ENCODE measurements at places on chromosomes 12 and 14.

- no peak for DNase-seq
Measured at GRCh38 chr12:6285532-6286306, 24.8 kb upstream of the PLEKHG6 start.

- peak; percentile 68 for DNase-seq
Measured at GRCh38 chr14:92922883-92923743, at the start of gene CHGA. CHGA (plus strand) TSS chr14:92923150; CDS start chr14:92923360, 210 bp downstream.

- DNase-seq: no peak
Measured at GRCh38 chr12:68043435-68043834, 54.2 kb downstream of the IFNG-AS1 start.

DNA sequence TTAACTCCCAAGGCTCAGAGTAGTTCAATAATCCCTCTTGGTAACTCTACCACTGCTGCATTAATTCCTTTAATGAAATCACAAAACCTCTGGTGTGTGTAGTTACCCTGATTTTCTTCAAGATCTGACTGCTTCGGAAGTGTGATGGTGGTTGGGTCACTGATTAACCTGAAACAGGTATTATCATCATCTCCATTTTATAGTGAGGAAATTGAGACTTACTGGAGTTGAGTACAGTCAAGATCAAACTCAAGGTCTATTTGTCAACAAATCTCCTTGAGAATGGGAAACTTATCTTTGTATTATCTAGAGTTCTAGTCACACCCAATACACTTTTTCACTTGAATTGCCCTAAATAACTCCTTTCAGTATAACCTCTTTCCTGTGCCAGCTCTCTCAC is 233.5 kb downstream of the BTG1 start:
- no peak for DNase-seq

GRCh38 chr14:58239244-58240195 is 5.1 kb upstream of the PSMA3 start:
- DNase-seq: peak; percentile 46

DNA sequence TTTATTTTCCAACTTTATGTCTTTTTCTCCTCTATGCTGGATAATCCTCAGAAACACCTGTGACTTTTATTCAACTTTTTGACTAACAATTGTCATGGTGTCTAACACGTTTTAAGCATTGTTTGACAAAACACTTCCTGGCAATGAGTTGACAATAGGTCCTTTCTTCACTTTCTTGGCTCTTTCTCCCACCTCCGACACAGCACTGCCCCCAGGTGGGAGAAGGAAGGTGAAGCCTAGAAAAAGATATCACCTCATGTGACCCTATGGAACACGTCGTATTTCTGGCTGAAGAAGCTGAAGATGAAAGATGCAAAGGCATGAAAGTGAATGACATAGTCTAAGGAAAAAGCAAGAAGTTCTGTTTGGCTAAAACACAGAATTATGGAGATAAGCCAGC is 430.0 kb downstream of the ETNK1 start:
- no peak for DNase-seq

GRCh38 chr12:41980390-41980789 is 164.3 kb downstream of the GXYLT1 start:
- no peak for DNase-seq

Data from germinal center (tissue), 1 donor.